ENCODE measurements at places on chromosomes 5 and 9.

- DNase-seq, result no peak
Measured at GRCh38 chr5:152649609-152650008, 244.5 kb upstream of the NMUR2 start.

GRCh38 chr5:102759700-102760099 is 4.6 kb downstream of the PAM start:
- no peak for DNase-seq

DNA sequence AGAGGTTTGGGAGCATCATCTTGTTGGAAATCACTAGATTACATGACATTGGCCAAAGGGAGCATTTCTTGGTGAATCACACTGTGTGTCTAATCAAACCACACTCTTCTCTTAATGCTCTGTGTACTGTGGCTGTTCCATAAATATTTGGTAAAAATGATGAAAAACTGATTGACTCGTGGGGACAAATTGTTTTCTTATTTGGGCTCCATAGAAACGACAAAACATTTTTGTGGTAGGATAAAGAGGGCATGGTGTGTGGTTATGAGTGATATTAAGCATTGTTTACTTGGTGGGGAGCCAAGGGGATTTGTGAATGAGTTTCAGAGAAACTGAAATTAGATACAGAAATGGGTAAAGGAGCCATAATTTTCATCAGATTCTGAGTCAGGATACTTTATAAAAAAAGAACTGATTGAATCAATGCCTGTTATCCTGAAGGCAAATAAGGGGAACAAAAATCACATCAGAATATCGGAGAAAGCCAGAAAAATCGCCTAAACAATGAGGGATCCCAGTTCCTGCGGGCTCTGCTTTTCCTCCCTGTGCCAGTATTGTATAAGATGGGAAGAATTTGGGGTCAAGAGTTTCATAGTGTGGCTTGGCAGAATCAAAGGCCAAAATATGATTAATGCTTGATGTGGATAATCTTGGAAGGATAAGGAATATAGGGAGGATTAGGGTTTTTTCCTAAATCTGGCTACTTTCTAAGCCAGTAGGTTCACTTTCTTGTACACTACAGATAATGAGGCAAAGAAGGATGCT is 33.3 kb downstream of the FBXL7 start:
- DNase-seq, result no peak

- no peak for DNase-seq
Measured at GRCh38 chr5:96663608-96664007, 1.4 kb downstream of the CAST start.

DNA sequence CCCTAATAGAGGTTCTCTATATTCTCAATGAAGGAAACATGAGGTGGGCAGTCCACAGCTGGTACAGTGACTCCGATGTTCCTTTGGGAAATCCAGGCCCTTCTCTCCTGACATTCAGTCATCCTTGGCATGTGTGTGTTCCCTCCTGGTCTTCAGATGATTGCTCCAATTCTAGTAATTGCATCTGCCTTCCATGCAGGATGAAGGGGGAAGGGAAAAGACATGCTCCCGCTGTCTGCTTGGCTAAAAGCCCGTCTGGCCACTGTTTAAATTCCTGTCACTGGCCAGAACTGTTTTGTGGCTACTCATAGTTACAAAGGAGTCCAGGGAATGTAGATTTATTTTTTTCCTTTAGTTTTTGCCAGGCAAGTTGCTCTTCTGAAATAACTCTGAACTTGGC is 65.0 kb downstream of the MAST4 start:
- DNase-seq, result no peak

DNA sequence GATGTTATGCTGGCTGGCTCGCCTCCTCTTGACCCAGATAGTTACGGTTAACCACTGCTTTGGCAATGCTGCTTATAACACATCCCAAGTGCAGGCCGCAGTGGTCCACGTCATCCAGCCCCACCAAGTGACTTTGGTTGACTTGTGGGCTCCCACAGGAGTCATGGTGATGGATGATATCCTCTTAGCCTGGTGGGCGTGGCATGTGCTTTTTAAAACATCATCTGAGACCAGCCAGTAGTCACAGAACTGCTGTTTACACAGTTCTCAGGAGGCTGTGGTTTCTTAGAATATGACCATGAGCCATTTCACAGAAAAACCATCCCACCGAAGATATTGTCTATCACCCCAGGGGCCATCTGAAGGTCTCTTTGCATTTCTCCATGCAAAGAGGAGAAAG is 216.9 kb downstream of the SH3GL2 start:
- no peak for DNase-seq

- DNase-seq, result no peak
Measured at GRCh38 chr5:141872496-141873356, 5.5 kb downstream of the PCDH1 start.

DNA sequence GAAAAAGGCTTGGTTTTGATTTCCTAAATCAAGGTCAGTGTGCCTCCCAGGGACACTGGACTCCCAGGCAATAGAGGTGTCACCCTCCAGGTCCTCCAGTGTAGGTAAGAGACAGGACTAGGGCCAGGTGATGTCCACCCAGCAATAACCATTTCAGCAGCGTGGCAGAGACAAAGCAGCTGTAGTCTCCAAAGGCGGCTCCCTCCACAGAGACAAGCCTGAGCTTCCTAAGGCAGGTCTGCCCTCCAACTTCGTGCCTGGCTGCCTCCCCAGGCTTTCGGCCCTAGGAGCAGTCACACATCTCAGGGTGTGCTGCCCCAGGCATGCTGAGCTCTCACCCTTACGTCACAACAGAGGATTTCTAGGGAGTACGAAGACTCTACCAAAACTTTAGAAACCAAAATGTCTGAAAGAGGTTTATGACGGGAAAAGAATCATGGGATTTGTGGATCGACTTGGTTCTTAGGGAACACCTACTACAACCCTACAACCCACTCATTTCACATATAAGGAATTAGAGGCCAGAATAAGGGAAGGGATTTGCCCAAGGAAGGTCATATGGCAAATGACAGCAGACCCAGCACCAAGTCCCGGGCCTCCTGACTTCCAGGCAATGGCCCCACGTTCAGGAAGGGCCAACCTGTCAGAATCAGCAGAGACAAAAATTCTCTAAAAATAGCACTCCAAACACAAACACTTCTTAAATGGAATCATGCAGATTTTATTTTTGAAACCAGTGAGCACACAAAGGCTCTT is 105.5 kb downstream of the KLHL3 start:
- no peak for DNase-seq

- DNase-seq, result no peak
Measured at GRCh38 chr9:81664638-81665222, 24.6 kb downstream of the TLE1 start.

GRCh38 chr5:126911986-126912385 is 118.4 kb downstream of the MARCHF3 start:
- DNase-seq, result no peak

- DNase-seq, result no peak
Measured at GRCh38 chr9:137077758-137078693, 709 bp downstream of the UAP1L1 start.

DNA sequence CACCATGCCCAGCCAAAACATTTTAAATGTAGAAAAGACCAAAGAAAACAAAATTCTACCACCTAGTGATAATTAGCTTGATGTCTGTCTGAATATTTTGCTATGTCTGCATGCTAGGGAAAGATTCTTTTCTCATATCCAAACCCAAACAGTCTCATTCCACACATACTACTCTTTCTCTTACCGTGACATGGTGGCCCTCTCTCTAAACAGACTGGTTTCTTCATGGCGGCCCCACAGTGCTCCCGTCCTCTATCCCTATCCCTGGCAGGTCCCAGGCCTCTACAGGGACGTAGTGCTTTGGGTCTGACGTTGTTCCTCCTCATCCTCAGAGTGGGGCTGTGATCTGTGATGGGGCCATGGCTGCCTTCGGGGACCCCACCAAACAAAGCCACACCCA is 8.1 kb downstream of the CORO2A start:
- no peak for DNase-seq

- no peak for DNase-seq
Measured at GRCh38 chr5:531101-531748, 7.0 kb upstream of the SLC9A3 start.

DNA sequence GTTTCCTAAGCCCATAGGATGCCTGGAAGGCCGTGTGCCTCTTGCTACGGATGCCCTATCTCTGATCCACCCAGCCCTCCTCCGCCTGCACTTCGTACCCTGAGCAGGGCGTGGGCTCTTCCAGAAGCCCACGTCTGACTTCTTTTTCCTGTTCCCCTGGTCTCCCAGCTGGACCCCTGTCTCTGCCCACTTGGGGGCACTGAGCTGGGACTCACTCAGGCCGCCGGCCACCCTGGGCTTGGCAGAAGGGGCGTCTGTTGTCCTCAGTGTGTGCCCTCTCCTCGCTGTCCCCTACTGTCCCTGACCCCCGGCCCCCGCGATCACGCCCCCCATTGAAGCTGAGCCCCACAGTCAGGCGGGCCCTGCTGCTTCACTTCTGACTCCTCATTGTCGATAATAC is 22.0 kb upstream of the RXRA start:
- DNase-seq, result no peak

DNA sequence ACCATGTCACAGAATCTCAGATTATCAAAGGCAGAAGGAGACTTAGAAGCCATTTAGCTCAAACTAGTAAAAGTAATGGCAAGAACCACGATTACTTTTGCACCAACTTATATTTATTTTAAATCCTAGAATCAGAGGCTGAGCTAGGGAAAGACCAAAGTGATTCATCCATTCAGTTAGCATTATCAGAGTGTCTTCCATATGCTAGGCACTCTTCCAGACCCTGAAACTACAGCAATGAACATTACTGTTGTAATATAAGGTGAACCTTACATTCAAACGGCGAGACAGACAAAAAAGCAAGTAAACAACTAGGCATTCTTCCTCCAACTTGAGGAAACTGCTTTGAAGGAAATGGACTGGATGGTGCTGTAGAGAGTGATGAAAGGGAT is 7.9 kb downstream of the PDE6A start:
- no peak for DNase-seq

DNA sequence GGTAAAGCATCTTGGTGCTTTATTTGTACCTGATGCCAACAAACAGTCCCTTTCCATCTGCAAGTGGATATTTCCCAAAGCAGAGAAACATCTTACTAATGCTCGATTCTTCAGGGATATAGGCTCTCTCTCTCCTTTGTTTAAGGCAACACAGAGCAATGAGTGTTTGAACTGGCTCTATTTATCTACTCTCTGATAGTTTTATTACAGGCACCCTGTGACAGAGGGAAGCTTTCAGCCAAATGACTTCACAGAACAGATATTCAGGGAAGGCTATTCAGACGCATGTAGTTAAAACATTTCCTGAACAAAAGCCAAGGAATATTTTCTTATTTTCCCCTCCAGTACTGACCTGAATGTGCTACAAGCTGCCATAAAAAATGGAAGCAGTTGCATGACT is 141.8 kb downstream of the YIPF5 start:
- no peak for DNase-seq

- DNase-seq, result no peak
Measured at GRCh38 chr5:53733853-53734252, 173.4 kb downstream of the NDUFS4 start.

- no peak for DNase-seq
Measured at GRCh38 chr9:125189011-125189360, 617 bp downstream of the PPP6C start.

- DNase-seq, result no peak
Measured at GRCh38 chr9:36396985-36397384, 3.1 kb downstream of the RNF38 start.

DNA sequence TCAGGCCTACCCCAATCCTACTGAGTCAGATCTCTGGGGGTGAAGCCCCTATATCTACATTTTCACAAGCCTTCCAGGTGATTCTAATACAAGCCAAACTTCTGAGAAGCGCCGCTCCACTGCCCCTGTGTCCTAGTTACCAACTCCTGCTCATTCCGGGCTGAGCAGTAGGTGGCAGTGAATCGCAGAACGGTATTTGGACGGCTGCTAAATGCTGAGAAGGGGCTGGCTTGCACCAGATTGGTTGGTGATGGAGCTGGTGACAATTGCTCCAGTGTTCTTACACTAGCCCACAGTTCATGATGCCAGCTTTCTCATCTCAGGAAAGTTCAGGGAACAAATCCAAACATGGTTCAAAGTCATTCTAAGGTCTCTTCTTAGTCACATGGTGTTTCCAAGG is 31.1 kb upstream of the FGF1 start:
- DNase-seq, result peak; percentile 18

DNA sequence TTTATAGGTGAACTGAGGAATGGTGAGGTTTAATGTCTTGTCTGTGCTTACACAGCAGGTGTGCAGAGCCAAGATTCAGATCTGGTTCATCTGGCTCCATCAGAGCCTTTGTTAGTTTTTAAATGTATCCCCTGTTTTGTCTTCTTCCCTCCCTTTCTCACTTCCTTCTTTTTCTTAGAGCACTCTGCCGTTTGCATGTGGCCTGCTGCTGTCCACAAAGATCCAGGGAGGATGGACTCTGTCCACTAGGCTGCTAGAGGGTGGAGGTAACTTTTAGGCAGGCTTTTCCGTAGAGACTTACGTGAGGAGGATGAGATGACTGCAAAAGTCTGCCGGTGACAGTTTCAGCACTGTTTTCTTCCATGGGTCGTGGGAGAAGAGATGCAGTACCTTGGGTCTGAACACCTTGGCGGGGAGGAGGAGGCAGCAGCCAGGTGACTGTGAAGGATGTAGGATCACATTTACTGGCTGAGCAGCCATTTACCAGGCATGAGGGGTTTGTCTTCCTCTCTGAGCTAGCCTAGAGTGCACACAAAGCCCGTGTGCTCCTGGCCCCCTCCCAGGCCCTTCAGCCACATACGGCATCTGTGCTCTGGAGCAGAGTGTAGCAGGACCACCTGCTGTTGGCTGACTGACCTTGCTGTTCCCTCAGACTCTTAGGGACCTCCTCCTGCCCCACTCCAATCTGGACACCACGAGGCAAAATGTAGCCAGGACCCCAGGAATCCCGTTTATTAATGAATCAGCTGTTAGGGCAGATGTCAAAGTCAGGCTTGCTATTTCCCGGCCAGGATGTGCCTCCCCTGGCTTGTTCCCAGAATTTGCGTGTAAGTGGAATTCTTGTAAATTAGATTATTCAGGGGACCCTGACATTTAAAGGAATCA is 1.8 kb downstream of the NTMT1 start:
- no peak for DNase-seq

DNA sequence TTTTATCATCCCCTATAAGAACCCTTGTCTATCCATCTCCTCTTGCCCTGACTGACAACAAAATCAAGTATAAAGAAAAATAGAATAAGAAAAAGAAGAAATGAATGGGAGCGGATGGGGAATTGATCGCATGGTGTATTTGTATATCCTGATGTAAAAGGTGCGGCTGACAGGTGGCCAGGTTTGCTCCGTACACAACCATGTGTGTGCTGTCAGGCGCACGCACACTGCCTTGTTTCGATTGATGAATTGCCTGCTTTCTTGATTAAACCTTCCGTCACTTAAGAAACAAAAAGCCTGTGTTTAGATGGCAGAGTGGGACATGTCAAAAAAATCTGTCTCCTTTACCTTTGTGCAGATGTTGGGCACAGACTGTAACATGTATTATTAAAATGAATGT is 102.6 kb downstream of the MVB12B start:
- DNase-seq, result no peak
